ENCODE measurements at places on chromosomes 11 and 22.
A peak's percentile ranks its signal among the peaks of the same experiment; 100 is the strongest.

GRCh38 chr11:113577356-113578032 is 102.3 kb upstream of the DRD2 start:
- peak; percentile 65 for DNase-seq

DNA sequence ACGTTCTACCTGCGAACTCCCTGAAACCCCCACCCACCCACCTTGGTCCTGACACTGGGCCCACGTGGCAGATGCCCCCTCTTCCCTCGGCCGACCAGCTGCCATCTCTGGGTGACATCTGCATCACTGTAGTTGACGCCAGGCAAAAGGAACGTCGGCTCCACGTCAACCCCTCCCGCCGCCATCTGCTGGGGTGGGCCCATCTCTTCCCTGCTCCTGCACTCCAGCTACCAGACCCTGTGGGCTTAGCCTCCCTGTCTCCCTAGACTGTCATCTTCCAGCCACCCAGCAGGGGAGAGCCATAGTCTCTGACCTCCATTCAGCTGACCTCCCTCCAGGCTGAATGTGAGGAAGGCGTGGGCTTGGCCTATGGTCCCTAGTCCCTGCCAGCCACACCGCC is 21.4 kb downstream of the CHID1 start:
- no peak for DNase-seq

GRCh38 chr11:83921447-83922192 is 635.5 kb upstream of the CCDC90B start:
- no peak for DNase-seq

GRCh38 chr11:20448834-20449233 is 61.3 kb downstream of the PRMT3 start:
- no peak for DNase-seq

GRCh38 chr11:18111005-18111404 is 5.1 kb upstream of the SAAL1 start:
- no peak for DNase-seq

DNA sequence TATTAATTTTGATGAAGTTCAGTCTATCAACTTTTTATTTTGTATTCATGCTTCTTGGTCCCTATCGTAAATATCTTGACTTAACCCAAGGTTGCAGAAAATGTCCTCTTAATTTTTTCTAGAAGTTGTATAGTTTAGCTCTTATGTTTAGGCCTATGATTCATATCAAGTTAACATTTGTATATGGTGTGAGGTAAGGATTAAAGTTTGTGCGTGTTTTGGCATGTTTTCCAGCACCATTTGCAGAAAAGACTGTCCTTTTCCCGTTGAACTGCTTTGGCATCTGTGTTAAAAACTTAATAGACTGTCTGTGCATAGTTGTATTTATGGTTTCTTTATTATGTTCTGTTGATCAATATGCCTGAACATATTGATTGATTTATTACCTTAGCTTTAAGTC is 42.3 kb downstream of the ARHGEF12 start:
- no peak for DNase-seq

DNA sequence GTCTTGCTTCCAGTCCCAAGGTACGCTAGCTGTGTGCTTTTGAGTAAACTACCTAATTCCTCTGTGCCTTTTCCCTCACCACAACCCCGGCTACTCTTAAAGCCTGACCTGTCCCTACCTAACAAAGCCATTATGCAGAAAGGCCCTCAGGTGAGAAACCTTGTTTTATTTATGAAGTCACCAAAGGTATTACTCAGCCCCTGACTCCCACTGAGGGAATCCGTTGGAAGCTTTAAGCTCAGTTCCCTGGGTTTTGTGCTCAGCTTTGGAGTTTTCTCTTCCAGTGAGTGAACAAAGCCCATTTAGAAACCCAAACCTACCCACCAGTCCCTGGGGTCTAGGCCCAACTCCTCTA is 90.9 kb downstream of the APIP start:
- no peak for DNase-seq

DNA sequence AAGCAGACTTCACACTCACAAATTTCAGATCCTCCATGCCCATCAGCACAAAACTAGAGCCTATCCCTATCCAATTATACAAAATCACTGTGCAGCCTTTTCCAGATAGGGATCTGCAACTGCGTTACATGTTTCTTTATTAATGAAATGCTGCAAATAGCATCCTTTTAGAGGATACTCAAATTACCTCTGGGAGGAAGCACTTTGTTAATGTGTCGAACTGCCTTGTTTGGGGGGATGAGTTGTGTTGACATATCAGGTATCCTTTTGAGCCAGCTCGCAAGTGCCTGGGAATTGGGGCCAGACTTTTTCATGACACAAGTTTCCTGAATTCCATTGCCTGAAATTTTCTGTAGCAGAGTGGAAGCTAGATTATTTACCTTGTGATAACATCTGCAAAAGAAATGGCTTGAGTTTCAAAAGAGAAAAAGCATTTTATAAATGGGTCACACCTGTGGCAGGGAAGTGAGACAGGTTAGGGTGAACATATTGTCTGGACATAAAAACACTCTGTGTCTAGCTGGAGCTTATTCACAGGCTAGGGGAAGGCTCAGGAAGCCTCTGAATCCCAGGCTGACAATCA is 299.1 kb upstream of the MTNR1B start:
- DNase-seq, result peak; percentile 24

Measured in NCI-H2081 (cell line).